ENCODE measurements at places on chromosomes 12 and 14.

GRCh38 chr12:89345830-89346740, 6.2 kb downstream of the DUSP6 start:
- peak; percentile 28 for DNase-seq

DNA sequence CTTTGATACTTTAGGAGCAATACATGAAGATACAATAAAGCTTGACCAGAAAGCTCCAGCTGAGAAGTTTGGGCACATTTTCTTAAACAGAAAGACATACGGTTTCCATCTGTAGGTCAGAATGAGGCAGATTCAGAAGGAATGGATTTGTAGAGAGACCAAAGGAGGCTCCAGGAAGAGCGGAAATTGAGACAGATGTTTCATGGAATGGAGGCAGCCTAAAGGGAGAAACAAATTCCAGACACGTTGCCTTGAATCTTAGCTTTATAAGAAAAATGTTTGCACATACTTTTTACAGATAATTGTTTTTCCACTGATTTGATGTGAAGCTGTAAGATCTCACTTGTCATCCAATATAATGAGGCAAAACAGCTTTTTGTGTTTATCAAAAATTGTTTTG, 24.8 kb downstream of the EPYC start:
- DNase-seq: no peak

GRCh38 chr12:52155048-52155868, 36.6 kb downstream of the KRT80 start:
- DNase-seq: no peak

GRCh38 chr12:121894633-121895032, 6.0 kb downstream of the PSMD9 start:
- no peak for DNase-seq

- peak; percentile 87 for DNase-seq
Measured at GRCh38 chr12:98211909-98212695, 303.3 kb upstream of the TMPO start.

GRCh38 chr14:85911044-85911443, 381.1 kb downstream of the FLRT2 start:
- DNase-seq: no peak

DNA sequence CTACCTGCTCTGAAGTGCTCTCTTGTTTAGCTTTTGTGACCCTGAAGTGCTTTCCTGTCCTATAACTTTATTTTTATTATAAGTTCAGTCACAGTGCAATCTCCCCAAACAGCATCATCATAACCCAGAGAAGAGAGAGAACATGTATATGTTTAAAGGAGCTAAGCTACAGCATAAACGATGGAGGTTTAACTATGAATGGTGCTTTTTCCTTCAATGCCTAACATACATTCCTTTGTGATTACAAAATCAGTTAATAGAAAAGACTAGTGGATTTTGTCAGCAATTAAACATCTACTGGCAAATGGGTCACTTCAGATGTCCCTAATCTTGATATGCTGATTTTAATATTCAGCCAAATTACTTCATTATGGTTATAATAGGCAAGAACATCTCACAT, 46.4 kb downstream of the ZFYVE21 start:
- DNase-seq: no peak

- no peak for DNase-seq
Measured at GRCh38 chr14:40762685-40763084, 844.0 kb upstream of the LRFN5 start.

DNA sequence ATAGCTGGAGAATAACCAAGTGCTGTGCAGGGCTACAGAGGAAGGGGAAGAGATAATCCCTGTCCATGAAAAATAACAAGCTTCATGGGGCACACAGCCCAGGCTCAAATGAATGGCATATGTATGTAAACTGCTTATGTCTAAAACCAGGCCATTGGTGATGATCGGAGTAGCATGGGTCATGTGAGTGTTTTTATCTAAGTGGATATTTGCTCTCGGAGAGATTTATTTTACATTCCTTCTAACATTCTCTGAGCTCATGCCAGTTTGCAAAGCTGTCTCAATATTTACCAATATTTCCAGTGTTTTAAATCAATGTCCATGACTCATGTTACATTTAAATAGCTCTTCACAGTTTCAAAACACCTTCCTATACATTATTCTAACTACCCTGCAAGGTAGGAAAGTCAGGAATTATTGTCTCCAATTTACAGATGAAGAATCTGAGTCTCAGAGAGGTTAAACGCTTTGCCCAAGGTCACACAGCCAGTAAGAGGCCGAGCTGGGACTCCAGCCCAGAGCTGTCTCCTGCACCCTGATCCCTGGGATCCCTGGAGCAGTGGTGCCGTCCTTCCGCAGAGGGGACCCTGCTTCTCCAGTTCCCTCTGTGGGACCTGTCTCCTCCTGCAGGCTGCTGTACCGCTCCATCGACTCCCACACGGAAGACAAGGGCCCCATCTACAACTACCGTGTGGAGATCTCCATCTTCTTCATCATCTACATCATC, 186.7 kb upstream of the FKBP4 start:
- no peak for DNase-seq

DNA sequence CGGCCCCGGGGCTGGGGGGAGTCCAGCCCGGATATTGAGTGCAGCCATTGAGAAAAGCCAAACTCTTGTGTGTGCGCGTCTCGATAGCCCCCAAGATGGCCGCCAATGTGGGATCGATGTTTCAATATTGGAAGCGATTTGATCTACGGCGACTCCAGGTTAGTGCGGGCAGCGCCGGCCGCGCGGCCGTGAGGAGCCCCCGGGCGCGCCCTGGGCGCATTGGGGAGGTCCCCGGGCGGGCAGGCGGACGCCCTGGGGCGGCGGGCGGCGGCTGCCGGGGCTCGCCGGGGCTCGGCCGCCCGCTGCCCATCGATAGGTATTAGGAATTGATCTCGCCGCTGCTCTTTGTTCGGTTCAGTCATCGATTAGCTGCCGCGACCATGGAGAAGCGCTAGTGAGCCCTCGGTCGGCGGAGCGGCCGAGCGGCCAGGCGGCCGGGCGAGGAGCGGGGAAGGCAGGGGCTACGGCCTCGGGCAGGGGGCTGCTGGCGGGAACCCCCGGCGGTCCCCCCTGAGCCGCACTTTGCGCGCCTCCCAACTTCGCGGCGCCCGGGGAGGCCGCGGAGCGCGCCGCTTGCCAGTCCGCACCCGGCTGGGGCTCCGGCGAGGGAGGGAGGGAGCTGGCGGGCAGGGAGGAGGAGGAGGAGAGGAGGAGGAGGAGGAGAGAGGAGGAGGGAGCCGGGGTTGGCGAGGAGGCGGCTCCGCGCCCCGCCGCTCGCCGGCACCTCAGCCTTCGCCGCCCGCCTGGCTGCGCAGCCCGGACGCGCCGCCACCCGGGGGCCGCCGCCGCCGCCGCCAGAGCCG, 113.9 kb upstream of the MYL2 start:
- DNase-seq: peak; percentile 12

DNA sequence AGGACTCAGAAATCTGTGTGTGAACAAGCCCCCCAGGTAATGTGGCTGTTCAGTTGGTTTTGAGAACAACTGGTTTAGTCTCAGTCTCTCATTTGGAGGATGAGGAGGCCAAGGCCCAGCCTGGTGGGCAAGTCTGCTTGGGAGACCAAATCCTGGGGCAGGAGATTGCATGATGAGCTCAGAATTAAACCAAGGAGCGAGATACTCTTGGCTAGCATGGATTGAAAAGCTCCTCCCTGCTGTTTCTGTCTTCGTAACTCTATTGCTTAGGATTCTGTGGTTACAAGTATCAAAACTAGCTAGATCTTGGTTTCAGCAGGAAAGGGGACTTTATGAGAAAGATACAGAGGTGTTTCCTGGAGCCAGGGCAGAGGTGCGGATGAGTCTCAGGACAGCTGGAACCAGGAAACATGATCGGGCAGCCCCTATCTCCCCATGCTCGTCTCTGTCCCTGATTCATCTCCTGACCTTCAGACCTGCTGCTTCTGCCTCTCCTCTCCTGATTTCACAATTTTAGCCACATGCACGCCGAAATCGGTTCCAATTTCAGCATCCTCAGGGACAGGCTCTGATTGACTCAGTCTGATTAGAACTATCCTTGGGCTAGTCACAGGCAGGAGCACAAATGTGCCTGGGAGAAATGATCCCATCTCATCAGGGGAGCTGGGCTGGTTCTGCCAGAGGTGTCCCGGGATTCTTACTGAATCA, 40.2 kb upstream of the RIN3 start:
- DNase-seq: no peak

DNA sequence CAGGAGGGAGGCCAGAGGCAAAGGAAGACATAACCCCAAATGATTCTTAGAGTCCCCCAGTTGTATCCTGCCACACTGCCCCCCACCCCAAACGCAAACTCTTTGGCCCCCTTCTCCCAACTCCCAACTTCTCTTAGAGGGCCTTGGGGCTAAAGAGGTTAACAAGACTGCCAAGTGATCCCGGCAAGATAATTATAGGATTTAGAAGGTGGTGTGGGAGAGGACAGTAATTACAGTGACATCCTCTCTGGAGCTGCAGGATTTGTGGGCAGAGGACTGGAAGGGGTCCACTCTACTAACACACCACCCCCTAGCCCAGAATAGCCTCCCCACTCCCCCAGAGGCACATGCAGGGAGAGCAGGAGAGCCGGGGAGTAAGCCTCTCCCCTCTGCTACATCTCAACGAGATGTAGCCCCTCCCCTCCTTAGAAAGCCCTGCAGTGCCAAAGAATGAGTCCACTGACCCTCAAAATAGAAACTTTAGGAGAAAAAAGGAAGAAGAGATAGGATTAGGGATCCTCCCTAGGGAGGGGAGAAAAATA, 5.3 kb upstream of the GDF11 start:
- DNase-seq: no peak

DNA sequence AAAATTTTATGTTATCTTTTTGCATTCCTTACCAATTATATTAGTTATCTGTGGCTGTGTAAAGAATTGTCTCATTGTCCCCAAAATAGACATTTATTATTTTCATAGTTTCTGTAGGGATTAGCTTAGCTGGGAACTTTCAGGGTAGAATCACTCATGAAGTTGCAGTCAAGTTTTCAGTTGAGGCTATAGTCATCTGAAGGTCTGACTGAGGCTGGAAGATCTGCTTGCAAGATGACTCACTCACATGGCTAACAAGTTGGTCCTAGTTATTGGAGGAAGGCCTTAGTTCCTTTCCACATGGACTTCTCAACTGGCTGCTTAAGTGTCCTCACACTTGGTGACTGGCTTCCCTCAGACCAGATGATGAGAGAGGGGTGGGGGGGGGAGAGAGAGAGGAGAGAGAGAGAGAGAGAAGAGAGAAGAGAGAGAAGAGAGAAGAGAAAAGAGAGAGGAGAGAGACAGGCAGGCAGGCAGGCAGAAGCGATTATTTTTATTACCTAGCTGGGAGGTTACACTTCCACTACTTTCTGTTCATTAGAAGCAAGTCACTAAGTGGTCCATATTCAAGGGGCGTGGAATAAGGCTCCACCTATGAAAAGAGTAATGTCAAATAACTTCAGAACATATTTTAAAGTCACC, 6.4 kb downstream of the AP5M1 start:
- DNase-seq: no peak

DNA sequence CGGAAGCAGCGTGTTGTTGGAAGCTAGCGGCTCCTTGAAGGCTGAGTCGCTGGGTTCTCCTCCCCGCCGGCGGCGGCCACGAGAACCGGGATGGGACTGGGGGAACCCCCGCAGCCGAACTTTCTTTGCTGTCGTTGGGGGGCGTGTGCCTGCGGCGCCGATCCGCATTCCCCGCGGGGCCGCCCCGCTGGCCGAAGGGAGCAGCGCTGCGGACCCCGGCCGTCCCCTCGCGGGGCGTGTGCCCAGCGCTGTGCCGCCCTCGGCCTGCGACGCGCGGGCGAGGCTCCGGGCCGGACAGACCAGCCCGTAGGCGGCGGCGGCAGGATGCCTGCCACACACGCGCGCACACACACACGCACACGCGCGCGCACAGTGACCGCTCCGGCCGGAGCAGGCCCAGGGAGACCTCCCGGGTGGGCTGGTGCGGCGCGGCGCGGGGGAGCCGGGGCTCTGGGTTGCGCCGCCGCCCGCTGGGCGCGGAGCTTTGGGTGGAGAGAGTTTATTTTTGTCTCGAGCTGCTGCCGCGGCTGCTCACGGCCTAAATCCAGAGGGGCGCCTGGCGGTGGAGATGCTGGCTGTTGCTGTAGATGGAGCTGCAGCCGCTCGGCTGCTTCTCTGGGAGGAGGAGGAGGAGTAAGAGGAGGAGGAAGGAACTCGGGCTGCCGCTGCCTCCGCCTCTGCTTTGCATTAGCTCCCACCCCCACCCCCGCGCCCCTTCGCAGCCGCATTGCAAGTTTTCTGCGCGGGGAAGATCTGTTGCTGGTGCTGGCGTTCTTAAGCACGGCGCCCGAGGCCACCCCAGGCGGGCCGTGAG, at the start of gene SAMD4A:
SAMD4A (plus strand) TSS at position 719 of the 814 bp plus-strand sequence. CDS start 789 bp downstream, outside the sequence.
- peak; percentile 81 for DNase-seq

DNA sequence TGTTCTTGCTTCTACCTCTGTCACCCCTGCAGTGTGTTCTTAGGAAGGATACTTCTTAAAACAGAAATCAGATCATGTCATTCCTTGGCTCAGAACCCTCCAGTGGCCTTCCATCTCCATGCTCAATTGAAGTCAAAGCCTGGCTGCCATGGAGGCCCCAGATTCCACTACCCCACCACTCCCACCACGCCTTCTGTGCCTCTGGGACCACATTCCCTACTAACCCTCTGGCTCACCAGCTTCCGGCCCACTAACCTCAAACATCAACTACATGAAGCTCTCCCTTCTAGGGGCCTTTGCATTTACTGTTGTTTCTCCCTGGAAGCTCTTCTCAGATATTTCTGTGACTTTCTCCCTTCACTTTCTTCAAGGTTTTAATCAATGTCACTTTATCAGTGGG, 76.1 kb upstream of the REP15 start:
- DNase-seq: no peak

DNA sequence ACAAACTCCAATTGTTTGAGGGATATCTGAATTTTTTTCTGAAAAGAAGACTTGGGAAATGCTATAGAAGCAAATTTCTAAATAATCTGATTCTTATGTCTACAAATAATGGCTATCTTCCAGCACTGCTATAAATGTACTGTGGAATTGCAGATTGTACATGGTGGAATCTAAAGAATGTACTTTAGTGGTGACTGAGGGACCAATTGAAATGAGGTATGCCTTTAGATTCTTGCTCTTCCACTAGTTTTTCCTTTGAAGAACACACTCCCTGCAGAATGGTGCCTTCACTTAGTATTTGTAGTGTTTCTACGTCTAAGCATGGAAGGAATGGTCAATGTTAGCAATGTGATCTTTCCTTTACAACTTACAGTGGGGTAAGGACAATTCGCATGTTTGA, 11.7 kb upstream of the PRB4 start:
- DNase-seq: no peak

GRCh38 chr12:109253913-109254544, 55.1 kb downstream of the FOXN4 start:
- no peak for DNase-seq

DNA sequence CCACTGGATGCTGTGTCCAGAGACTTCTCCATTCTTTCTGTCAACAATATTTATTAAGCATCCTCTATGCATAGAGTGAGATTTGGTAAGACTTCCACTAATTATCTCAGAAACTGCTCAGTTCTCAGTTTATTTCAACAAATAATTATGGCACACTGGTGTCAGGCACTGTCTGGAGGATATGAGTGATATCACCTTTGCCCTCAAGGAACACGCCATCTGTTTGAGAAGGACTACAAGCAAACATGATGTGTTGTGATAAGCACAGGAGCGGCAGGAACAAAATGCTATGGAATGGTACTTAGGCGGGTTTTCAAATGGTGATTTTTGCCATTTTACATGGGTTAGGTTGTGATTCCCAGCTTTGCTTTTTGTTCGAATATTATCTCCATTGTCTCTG, 229.2 kb downstream of the DPF3 start:
- no peak for DNase-seq

- DNase-seq: no peak
Measured at GRCh38 chr14:100840286-100841065, 14.6 kb downstream of the MEG3 start.
